ENCODE measurements at places on chromosomes 11 and 22. TPM values are rescaled to one million over a fixed set of nuclear protein-coding genes. Genes with fewer than 3 reads are reported as not detected.

- DNase-seq = no peak
Observed at GRCh38 chr11:21225860-21226259, 556.5 kb downstream of the NELL1 start.

GRCh38 chr11:44992181-44992582 lies 41.5 kb upstream of the TP53I11 start:
- no peak for DNase-seq

The TEX54 gene
- 0.89 TPM for total RNA-seq

The DERL3 gene
- 5.7 TPM for total RNA-seq

GRCh38 chr11:19642185-19643158 lies 70.2 kb upstream of the NAV2 start:
- no peak for DNase-seq

- no peak for DNase-seq
Observed at GRCh38 chr11:11414996-11415395, 61.9 kb upstream of the CSNK2A3 start.

GRCh38 chr11:111253131-111253530 lies 7.6 kb downstream of the POU2AF2 start:
- DNase-seq = no peak

DNA sequence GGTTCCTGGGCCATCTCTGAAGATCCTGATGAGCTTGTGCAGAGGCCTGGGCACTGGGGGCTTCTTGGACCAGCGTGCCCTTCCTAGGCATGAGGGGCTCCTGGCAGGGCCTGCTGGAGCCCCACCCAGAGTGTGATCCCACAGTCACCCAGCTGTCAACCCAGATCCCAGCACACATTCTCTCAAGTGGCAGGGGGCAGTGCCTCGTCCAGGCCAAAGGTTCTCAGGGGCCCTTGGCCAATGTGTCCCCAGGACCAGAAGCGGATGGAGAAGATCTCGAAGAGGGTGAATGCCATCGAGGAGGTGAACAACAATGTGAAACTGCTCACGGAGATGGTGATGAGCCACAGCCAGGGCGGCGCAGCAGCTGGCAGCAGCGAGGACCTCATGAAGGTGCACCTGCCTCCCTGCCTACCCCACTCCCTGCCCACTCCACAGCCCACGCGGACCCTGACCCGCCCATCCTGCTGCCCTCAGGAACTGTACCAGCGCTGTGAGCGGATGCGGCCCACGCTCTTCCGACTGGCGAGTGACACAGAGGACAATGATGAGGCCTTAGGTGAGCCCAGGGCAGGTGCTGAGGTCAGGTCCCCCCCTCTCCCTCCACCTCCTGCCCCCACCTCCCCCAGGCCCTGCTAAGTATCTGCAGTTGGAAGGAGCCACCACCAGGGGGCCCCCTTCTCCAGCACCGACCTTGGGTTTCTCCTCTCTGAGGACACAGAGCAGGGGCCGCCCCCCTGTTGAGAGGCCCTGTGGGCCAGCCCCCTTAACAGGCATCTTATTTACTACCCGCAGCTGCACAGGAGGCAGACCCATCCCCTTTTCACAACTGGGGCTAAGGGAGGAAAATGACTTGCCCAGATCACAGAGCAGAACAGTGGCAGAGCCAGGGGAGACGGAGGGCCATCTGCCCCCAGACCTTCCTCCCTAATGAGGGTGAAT lies 14.7 kb downstream of the GGA1 start:
- DNase-seq = peak; percentile 76

The LINC01488 gene
- not detected for total RNA-seq

The ANKRD42 gene
- total RNA-seq = 5.3 TPM

- DNase-seq = no peak
Observed at GRCh38 chr11:44559207-44559939, 6.1 kb upstream of the CD82 start.

- DNase-seq = no peak
Observed at GRCh38 chr11:63884196-63884932, 32.6 kb downstream of the RCOR2 start.

The ARRB1 gene
- 16.7 TPM for total RNA-seq
